Stimulated activated CD8-positive, alpha-beta memory T cell treated with anti-CD3 and anti-CD28 coated beads, Interleukin-4, amount 100 ng/mL, for 1 hour (primary cell): ENCODE measurements at places on chromosomes 3 and 15.

DNA sequence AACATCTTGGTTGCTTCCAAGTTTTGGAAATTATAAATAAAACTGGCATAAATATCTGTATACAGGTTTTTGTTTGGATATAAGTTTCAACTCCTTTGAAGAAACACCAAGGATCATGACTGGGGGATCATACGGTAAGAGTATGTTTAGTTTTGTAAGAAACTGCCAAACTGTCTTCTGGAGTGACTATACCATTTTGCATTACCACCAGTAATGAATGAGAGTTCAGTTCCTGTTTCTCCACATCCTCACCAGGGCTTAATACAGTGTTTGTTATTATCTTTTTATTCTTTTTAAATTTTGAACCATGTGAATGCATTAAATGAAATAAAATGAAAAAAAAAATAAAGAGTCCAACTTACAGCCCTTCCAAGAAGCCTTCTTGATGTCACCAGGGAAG lies 3.7 kb upstream of the ANKUB1 start:
- no peak for DNase-seq

DNA sequence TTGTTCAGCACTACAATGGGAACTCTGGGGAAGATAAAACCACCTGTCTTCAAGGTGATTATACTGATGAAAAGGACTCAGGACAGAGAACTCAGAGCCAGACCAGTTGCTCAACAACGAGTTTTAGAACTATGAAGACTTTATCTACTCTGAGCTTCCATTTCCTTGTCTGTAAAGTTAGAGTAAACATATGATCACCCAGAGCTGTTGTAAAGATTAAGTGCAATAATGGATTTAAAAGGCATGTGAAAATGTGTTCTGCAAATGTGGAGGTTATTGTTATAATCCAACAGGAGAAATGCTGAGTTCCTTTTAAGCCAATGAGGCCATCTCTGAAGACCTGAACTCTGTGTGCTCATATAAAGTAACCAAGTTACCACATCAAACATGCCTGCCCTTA lies 139.7 kb upstream of the CMC1 start:
- no peak for DNase-seq

GRCh38 chr3:16140116-16140893 lies 34.2 kb upstream of the GALNT15 start:
- no peak for DNase-seq

DNA sequence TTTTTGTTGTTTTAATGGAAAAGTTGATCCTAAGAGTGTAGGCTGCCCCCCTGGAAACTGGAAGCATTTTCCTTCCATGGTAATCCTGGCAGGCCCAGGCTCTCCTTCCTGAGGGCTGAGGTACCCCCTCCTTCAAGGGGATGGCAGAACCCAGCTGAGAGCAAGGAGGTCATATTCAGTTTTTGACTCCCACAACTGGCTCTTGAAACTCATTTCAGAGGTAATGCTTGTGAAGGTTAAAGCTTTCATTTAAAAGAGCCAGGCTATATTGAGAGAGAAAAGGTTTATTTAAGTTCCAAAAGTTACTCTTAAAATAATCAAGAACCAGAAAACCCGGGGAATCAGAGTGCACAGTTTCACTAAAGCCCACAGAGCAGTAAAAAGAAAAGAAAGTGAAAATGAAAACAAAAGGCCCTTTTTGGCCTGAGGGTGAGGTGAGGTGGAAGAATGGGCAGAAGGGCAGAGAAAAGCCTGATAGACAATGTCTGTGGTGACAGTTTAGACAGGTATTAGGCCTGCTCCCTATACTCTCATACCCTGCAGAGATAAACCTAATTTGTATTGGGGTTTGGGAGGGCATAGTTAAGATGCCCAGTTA lies 47.0 kb upstream of the RBP1 start:
- no peak for DNase-seq

DNA sequence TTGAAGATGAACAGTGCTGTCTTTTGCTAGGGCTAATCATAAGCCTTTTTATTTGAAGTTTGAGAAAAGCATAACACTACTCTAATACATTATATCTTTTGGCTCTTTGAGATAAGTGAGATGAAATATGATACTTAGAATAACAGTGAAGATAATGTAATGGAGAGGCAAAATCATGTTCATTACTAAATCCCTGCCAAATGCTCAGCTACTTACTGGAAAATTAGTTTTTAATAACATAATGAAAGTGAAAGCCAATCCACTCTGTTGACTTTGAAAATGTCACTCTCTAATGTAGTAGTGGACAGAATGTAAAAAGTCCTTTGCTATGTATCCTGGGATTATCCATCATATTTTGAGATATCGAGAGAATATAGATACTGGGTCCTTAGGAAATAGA lies 35.9 kb upstream of the MYH15 start:
- DNase-seq: no peak

DNA sequence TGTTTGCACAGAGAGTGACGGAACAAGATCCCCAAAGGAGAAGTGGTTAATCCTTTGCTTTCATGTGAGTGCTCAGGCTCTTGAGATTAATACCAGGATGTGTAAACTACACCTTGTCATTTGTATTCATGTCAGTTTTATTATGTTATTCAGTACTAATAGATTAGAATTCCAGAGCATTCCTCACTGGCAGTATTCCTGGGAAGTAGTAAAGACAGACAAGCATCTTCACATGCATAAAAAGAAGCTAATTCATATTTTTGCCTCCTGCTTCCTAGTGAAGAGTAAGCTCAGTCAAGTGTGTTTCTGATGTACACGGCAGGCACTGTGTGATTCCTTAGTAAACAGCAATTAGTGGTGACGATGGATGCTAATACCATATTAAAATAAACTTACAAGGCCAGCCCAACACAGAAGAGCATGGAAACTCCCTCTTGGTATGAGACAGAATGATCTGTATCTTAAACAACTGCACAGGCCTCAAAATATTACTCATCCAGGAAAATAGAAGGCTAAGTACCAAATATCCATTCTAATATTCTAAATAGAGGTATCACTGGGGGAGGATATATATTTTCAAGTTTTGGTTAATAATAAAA lies 336.8 kb upstream of the MCTP2 start:
- no peak for DNase-seq

DNA sequence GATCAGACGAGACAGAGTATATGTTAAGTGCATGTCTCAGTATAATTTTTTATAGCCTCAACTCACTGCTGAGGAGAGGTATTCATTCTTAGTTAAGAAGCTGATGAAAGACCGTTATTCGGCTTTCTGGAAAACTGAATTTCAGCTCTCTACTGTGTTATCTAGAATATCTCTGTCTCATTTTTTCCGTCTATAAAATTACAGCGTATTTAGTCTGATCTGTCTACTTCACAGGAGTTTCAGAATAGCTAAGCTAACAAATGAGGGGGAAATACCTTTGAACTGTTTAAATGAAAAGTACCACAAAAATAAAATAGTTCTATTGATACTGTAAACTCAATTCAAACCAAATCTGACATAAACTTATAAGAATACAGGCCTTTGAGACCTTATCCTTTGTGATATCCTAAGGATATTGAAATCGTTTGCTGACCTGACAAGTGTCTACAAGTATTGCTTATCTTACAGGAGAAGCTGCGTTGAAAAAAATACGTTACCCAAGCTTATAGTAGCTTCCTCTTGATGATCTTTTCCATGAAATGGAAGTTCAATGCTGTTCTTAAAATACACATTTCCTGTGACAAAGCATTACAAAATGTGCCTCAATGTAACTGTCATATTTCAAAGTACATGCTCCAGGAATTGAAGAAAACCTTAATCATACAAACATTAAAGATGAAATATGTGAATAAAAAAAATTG lies 104.6 kb downstream of the IL1RAP start:
- DNase-seq: no peak

DNA sequence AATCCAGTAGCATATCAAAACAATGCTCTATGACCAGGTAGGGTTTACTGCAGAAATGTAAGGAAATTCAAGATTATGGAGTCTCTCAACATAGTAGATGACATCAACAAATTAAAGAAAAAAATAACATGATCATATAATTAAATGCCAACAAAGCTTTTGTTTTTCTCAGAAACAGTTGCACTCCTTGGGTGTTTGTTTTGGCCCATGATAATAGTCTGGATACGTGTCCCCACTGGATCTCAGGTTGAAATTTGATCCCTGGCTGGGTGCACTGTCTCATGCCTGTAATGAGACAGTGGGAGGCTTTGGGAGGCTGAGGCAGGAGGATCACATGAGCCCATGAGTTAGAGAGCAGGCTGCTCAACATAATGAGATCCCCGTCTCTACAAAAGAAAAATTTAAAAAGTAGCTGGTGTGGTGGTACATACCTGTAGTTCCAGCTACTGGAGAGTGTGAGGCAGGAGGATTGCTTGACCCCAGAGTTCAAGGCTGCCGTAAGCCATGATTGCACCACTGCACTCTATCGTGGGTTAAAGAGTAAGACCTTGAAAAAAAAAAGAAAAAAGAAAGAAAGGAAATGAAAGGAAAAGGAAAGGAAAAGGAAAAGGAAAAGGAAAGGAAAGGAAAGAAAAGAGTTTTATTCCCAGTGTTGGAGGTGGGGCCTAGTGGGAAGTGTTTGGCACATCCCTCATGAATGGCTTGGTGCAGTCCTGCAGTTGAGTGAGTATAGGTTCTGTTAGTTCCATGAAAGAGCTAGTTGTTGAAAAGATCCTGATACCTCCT lies 53.3 kb upstream of the FOXB1 start:
- DNase-seq: no peak

- no peak for DNase-seq
Measured at GRCh38 chr3:129312671-129313414, 34.2 kb downstream of the HMCES start.

GRCh38 chr15:48796930-48797329 lies 13.9 kb downstream of the CEP152 start:
- no peak for DNase-seq

DNA sequence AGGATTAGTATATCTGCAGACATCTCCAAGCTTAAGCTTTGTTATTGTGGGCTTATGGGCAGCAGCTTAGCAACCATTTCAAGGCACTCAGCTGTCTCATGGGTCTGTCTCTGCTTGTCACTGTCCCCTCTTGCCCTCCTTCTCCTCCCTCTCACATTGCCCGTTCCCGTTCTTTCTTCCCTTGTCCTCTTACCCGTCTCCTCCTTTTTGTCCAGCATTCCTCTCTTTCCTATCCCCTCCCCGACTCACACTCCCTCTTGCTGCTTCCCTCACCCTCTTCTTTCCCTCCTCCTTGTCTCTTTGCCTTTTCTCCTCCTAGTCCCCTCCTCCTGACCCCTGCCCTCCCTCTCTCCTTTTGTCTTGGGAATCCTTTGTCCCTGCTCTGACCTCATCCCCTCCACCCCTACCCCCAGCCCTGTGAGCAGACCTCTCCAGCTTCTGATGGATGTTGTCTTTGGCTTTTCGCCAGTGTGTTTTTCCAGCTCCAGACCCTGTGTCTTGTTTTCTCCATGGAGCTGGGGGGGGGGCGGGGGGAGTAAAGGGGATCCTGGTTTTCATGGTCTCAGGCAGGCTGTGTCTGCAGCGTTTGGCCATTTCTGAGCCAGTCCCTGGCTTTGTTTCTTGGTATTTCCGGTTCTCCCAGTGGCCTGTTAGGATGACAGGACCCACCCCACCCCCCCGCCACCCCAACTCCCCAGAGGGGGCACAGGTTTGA lies 47.9 kb upstream of the TRAK1 start:
- no peak for DNase-seq

DNA sequence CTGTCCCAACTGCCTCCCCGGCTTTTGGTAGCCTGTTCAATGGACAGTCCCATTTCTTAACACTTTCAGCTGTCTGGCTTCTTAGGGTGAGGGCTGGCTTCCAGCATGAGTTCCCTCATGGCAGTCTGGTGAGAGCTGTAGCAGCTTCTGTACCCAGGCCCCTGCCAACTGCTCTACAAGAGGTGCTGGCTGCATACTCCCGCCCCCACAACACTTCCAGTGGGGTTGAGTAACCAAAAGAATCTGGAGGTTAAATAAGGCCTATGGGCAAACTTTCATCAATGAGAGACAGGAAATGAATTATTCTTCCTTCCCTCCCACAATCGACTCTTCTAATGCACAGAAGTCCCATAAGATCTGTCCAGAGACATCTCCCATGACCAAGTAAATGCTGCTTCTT lies 145.0 kb downstream of the NEK10 start:
- no peak for DNase-seq

DNA sequence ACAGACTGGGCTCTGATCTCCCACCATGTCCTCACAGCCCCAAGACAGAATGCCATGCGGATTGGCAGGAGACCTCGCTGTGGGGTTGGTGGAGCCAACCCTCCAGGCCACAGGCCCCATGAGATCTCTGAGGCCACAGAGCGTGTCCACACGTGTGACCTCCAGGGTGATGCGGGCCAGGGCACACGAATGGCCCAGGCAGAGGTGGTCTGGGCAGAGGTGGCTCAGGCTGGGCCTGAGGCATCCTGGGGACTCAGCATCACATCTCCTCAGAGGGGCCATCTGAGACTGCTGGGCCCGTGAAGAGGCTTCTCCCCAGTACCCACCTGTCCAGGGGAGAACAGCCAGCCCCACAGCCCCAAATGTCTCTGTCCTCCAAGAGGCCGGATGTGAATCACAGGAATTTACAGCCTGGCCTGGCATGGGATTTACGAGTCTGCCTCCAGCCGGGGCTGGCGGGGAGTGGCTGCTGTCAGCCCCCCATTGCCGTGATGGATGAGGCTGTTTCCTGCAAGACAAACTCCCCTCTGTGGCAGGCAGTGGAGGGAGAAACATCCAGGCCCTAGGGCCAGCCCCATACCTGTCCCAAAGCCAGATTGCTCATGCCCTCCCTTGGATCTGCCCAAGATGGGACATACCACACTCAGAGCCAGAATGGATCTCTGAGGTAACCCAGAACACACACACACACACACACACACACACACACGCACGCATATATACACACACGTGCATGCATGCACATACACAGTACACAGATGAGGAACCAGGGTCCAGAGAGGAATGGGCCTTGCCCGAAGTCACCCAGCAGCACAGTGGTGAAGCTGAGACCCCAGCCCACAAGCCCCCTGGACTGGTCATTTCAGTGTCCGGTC lies 208.3 kb downstream of the TBC1D2B start:
- DNase-seq: no peak
